Activated CD8-positive, alpha-beta memory T cell treated with anti-CD3 and anti-CD28 coated beads, Interleukin-2, amount 50 U/mL, for 48 hours (primary cell): ENCODE measurements at places on chromosomes 12 and 14.

- peak; percentile 17 for DNase-seq
These were observed 88.8 kb upstream of the DIO3 start for GRCh38 chr14:101472518-101472849.

GRCh38 chr14:30748343-30748742 lies 126.0 kb upstream of the COCH start:
- no peak for DNase-seq

- no peak for DNase-seq
These were observed 16.7 kb downstream of the NEUROD4 start for GRCh38 chr12:55036326-55037115.

DNA sequence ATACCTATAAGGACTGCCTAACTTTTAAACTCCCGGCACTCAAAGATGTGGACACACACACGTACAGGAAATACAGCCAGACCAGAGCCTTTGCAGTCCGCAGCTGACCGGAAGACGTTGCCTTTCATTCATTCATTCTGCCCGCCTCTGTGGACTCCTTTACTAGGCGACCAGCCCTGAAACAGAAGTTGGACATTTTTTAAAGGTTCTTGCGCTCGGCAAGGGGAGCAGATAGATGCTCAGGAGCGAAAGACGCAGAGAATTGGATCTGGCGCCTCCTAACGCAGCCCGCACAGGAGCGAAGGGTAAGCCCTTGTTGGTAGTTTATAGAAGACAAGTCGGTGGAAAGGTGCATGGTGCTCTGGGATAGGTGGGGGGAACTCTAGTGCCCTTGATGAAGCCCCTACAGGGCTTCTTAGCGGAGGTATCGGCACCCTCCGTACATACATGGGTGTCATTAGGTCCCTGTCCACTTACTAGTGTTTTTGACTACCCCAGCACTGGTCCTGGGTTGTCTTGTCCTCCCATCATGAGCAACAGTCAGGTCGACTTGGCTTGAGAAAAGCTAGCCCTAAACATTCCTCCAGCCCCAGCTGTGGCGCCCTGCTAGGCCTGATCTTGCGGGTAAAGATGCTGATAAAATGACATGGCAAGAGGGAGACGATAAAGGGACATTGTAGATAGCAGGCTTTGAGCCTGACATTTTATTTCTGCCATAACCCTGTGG lies at the start of gene KDM2B:
Gene KDM2B (minus strand): TSS at position 65 of the 727 bp plus-strand sequence. CDS start 112 bp downstream, outside the sequence.
- DNase-seq = no peak

DNA sequence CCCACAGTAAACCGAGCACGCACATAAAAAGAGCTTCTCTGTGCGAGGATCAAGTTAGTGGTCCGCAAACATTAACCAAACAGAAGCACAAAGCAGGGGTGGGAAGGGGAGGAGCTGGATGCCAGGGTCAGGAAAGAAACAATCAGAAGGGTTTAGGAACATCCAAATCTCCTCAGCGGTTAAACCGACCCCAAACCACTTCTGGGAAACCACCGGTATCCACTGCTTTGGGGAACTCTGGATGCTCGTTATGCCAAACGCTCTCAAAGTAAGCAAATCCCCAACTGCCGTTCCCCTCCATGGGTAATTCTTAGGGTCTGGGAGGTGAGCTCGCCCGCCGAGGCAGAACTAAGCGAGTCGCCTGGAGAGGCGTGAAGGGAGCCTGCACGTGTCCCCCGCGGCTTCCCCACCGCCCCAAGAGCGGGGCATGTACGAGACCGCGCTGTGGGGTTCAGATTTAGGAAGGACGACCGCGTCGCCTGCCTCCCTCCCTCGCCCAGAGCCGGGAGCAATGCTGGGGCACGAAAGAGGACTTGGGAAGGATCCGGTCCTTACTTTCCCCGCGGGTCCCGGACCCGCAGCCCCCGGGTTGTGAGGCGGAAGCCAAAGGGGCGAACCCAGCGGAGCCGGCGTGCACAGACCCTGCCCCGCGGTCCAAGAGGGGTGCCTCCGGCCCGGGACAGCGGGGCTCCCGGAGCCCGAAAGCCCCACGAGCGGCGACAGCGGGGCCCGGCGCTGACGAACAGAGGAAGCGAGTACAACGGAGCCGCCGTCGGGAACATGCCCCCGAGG lies 711 bp downstream of the SBNO1 start:
- peak; percentile 66 for DNase-seq

DNA sequence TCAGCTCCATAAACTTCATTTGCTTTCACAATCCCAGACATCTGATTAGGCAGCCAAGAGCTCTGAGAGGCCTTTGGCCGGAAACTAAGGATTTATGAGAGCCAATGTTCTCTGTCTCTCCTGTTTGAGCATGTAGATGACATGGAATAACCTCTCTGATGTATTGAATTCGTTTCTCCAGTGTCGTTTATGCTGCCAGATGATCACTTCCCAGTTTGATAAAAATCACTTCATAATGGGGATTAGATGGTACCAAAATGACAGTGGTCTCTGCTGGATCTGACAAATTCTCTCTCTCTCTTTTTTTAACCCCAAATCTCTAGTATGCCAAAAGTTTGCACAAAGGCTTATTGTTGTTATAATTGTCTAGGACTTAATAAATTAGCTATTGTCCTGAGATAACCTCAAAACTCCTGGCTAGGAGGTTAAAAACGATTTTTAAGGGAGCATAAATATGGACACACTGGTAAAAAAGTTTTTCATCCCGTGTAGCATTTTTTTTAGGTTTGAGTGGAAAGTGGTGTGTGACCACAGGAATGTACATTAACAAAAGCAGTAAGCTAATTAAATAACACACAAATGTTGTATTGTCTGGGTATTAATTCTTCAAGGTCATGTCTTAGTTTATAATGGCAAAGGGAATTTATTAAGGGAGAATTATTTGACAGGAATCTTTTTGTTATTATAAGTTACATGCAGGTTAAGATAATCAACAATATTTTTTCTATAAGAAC lies 82.6 kb upstream of the USP44 start:
- no peak for DNase-seq

GRCh38 chr12:51329742-51330141 lies 5.8 kb upstream of the BIN2 start:
- DNase-seq = no peak

DNA sequence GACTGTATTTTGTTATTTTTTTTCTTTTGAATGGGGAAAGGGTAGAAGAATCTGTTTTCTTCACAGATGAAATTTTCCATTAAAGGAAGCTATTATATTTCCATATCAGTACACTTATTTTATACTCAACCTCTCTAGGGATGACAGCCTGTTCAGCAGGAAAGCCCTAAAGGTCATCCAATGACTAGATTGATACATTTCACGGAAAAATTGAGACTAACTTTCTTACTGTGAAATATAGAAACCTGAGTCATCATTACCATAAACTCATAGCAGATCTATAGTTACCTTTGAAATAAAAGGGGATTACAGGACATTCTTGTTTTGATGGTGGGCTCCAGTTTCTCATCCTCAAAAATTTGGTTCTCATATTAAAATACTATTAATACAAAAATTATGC lies 36.1 kb upstream of the PTCSC3 start:
- DNase-seq = no peak

- DNase-seq = no peak
These were observed 172.1 kb downstream of the GXYLT1 start for GRCh38 chr12:41972598-41972997.

DNA sequence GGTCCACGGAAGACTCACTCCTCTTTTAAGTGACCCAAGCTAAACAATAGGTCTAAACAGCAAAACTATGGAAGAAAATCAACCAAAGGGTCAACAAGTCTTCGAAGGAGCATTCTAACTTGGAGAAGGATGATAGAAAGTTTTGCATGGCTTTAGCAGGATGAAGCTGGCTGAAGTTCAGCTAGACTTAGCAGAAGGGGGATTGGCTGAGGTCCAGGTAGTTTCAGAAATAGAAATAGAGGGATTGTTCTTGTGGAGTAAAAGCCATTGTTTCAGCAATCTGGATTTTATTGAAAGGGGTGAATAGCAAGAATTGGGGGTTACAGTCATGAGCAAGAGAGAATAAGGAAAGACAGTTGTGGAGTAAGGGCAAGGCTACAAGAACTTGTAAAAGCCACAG lies 84.7 kb upstream of the TSPAN8 start:
- DNase-seq = no peak

DNA sequence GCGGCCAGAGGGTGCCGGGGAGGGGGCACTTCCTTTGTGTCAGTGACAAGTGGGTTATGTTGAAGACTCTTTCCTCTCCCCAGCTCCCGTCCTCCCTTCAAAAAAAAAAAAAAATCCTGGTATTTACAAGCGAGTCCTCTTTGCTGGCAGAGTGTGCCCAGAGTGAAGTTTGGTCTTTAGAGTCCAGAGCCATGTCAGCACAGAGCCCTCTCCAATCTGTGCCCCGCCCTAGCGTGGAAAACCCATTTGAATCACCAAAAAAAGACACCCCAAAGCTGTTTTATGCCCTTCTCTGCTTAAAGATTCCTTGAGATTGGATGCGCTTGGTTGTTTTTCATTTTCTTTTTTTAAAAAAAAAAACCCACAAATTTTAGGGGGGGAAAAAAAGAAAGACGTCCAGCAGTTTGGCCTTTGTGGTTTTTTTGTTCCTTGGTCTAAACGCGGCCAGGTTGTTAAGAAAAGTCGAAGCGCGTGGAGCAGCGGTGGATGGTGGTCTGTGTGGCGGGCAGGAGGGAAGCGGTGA lies 3.3 kb downstream of the NKX2-1 start:
- DNase-seq = no peak

GRCh38 chr12:122159882-122160281 lies 14.1 kb downstream of the IL31 start:
- DNase-seq = no peak

- DNase-seq = no peak
These were observed 76.0 kb downstream of the ACACB start for GRCh38 chr12:109192358-109192757.

GRCh38 chr12:118429688-118430383 lies 53.5 kb downstream of the SUDS3 start:
- no peak for DNase-seq

- no peak for DNase-seq
These were observed 524.1 kb upstream of the FBXO33 start for GRCh38 chr14:39956372-39956771.

- DNase-seq = no peak
These were observed 213.6 kb downstream of the ADGRD1 start for GRCh38 chr12:131167334-131167733.

- DNase-seq = no peak
These were observed 65.7 kb upstream of the SRSF5 start for GRCh38 chr14:69701291-69701690.

DNA sequence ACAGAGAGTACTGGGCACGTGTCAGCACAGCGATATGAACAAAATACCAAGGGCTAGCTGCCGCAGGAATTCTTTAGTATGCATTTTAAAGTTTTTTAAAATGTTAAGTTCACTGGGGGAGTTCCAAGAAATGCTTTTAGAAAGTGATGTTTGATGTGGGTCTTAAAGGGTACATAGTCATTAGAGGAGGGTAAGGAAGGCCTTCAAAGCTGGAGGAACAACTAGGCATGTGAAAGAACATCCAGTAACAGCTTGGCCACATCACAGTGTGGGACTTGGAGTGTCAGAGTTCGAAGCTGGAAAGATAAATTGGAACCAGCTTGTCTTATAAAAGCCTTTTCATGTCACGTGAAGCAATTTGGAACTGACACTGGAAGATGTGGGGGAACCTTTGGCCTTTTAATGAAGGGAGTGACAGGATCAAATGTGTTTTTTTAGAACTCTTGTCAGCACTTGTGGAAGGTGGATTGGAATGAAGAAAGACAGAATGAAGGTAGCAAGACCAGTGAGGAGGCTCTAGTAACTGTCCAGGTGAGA lies 57.7 kb downstream of the WDR20 start:
- no peak for DNase-seq

- no peak for DNase-seq
These were observed 17.5 kb upstream of the SCARB1 start for GRCh38 chr12:124881123-124881522.

DNA sequence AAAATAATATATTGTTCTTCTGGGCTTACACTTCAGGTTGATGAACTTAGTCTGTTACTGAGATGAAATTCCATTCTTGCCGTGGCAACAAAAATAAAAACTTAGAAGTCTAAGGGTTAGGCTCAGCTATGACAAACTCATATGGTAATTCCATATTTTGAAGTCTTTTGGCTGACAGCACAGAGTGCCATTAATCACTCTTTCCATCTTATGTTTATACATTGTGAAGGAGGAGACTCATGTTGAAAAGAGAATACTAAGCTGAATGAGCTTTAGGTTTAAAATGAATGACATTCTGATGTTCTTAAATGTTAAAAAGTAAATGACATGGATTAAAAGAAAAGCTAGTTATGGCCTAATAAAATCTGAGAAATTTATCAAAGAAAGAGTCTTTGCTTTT lies 291.9 kb downstream of the SOX5 start:
- DNase-seq = no peak

DNA sequence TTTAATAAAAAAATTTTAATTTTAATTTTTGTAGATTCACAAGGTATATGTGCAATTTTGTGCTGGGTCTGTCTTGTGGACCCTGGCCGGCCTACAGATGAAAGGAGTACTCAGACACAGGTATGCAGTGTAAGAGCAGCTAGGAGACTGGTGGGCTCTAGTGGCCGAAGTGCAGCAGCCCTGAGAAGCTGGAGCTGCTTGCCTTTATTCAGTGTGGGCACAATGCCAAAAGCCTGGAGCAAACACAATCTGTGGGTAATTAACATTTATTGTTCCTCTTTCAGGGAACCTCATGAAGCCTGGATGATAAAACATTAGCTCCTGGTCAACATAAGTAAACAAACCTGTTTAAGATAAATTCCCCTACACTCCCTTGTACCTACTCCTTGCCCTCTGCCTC lies 135.7 kb upstream of the SEL1L start:
- no peak for DNase-seq

DNA sequence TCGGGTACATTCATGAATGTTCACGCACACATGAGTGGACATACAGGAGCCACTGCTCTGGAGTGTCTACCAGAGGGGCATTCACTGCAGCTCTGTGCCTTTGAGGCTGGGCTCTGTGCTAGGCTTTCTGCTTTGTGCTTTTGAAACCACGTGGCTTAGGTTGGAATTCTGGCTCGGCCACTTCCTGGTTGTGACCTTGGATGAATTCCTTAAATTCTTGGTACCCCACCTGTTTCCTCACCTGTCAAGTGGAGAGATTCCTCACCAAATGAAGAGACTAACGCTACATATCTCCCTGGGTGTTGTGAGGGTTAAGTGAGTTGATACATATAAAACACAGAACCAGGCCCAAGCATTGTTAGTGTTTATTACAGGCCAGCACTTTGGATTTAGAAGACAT lies 842.8 kb downstream of the VRK1 start:
- DNase-seq = no peak

DNA sequence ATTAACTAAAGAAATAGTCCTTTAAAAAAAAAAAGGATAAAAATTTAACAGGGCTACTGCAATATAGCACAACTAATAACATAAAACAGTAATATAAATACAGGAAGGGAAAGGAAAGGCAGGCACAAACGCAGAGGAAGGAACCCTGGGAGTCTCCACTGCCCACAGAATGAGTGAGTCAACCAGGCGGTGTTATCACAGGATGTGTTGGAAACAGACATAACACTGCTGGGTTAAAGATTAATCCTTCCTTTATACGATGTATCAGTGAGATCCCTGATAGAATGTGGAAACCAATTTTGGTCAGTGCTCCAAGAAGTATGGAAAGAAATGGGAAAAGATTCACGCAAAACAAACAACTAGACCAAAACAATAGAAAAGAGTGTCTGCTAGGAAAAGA lies 47.9 kb downstream of the FGD6 start:
- DNase-seq = no peak

- DNase-seq = no peak
These were observed 10.7 kb upstream of the TBX3 start for GRCh38 chr12:114694436-114695304.

GRCh38 chr14:49497725-49498348 lies 88.3 kb downstream of the RPS29 start:
- no peak for DNase-seq
